ENCODE measurements at places on chromosomes 1 and 21.

DNA sequence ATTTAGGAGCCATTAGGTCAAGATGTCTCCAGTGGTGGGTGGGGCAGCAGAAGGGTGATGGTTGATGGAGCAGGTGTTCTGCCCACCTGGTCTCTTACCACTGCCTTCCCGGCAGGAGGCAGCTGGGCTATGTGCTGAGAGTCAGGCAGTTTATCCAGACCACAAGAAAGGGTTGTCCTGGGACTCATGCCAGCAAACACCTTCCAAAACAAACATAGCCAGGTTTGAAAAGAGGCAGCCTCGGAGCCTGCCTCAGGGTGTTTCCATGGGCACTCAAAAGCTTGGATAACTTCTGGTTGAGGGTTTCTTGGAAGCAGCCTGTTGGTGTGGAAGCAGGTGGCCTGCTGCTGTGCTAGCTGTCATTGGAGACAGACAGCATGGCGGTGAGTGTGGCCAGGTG, 187.2 kb downstream of the PCP4 start:
- no peak for DNase-seq

- no peak for DNase-seq
Measured at GRCh38 chr1:199303035-199303434, 664.2 kb downstream of the PTPRC start.

GRCh38 chr1:213989002-213989855, 1.5 kb downstream of the PROX1 start:
- no peak for DNase-seq

GRCh38 chr1:240190881-240191401, 99.3 kb downstream of the FMN2 start:
- no peak for DNase-seq

- DNase-seq = no peak
Measured at GRCh38 chr21:16476056-16476825, 746.5 kb downstream of the USP25 start.

DNA sequence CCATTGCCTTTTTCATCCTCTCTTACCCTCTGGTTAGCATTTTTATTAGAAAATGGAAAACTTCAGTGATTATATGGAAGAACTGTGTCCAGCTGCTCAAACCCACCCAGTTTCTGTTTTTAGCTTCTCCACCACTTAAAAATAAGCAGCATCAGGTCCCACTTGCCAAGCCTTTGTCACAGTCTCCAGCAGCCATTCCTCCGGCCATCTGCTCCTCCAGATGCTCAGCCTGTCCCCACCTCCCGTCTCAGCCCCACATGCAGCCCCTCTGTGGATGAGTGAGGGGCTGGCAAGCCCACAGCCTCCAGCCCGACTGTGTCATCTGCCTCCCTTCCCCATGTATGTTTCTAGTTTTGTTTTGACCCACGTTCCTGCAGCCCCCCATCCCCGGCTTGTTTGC, 289.7 kb downstream of the HHAT start:
- no peak for DNase-seq

GRCh38 chr1:205918955-205919746, 24.1 kb downstream of the SLC26A9 start:
- DNase-seq = peak; percentile 76

- DNase-seq = no peak
Measured at GRCh38 chr1:998745-998994, 1.2 kb downstream of the HES4 start.

DNA sequence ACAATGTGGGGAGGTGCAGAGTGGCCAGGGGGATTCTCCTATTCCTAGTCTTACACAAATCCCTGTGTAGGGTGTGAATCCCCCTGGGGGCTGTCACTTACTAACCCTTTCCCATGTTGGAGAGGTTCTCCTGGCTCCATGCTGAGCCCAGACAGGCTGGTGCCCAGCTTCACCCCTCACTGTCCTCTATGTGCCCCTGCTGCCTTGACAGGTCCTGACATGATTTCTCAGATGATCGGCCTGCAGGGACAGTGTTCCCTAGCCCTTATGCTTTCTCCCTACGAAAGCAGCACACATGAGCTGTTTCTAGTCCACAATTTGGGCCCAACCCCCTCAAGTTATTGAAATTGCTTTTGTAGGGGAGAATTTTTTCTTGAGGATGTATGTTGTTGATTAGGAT, 68.9 kb upstream of the FAM78B start:
- DNase-seq = no peak

DNA sequence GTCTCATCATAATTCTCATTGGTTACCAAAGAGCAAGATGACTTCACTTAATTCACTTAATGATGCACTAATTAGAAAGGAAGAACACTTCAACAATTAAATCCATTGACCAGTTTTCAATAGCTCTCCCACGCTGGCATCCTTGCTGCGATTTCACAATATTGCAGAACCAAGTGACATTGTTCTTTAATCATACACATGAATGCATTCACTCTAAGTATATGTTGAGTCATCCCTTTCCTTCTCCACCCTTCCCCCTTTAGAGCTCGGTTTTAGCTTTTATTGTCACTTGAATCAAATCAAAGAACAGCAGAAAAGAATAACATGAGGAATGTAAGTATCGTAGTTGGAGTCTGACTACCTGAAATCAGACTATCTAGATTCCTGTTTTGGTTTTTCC, 233.6 kb upstream of the FMN2 start:
- no peak for DNase-seq

All from hematopoietic multipotent progenitor cell treated with erythropoietin and hydrocortisone succinate and interleukin-3 and kit ligand, for 17 days (in vitro differentiated cells).